ENCODE measurements at places on chromosomes 3 and 15. TPM values are rescaled to one million over a fixed set of nuclear protein-coding genes. Genes with fewer than 3 reads are reported as not detected.

DNA sequence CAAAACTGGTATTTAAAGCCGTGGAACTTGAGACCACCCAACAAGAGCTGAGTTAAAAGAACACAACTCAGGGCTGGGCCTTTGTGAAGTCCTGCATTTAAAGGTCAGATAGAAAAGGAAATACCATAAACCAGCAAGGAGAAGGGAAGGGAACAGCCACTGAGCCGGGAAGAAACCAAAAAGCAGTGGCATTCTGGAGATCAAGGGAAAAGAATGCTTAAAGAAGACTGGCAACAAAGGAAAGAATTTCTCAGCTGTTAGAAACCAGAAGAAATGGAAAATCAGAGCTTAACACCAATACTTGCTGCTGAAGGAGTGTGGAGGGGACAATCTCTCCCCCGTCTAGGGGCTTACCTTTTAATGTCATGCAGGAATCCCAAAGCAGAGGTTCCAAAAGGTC lies 247.4 kb upstream of the CHRNA7 start:
- no peak for DNase-seq

GRCh38 chr3:78337801-78338211 lies 1297.9 kb downstream of the ROBO2 start:
- DNase-seq: no peak

- no peak for DNase-seq
Measured at GRCh38 chr15:60000113-60000823, 3.8 kb upstream of the FOXB1 start.

DNA sequence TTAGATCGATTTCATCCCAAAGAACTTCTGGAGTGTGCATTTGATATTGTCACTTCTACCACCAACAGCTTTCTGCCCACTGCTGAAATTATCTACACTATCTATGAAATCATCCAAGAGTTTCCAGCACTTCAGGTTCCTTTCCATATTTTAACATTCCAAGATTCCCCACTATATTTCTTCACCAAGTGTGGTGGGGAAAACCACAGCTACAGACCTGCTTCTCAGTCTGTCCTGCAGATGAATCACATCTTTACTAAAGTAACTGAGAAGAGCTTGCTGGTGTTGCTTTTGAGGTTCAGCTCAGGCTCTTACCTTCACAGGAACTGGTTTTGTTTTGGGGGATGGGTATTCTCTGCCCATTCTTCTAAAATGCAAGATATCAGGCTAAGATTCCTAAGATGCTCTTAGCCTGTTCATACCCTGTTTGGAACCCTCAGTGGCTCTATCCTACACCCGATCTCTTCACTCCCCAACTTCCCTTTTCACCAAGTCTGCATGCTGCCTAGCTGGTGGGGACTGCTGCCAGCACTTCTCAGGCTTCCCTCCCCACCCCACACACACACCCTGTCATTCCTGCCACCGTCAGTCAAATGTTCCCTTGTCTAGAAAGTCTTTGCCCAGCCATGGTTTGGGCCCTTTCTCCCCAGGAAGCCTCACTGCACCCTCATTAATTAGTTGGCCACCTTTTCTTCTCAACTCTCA lies 30.8 kb downstream of the SRP14 start:
- DNase-seq: no peak

- DNase-seq: no peak
Measured at GRCh38 chr15:101669744-101670143, 17.6 kb upstream of the TM2D3 start.

GRCh38 chr15:45863881-45864580 lies 229.2 kb downstream of the SQOR start:
- no peak for DNase-seq

Gene PIF1
- total RNA-seq: 0.63 TPM

GRCh38 chr15:86010891-86011290 lies 68.8 kb upstream of the AGBL1 start:
- no peak for DNase-seq

All from omental fat pad (tissue), 4 donors.